Stimulated activated CD4-positive, alpha-beta T cell treated with anti-CD3 and anti-CD28 coated beads, TNF-alpha, amount 100 ng/mL, for 1 hour (primary cell): ENCODE measurements at places on chromosomes 7 and 10.

- no peak for DNase-seq
These were observed 5.1 kb downstream of the UNC5B start for GRCh38 chr10:71217266-71218045.

GRCh38 chr10:106980495-106981451 is 183.7 kb downstream of the SORCS1 start:
- no peak for DNase-seq

DNA sequence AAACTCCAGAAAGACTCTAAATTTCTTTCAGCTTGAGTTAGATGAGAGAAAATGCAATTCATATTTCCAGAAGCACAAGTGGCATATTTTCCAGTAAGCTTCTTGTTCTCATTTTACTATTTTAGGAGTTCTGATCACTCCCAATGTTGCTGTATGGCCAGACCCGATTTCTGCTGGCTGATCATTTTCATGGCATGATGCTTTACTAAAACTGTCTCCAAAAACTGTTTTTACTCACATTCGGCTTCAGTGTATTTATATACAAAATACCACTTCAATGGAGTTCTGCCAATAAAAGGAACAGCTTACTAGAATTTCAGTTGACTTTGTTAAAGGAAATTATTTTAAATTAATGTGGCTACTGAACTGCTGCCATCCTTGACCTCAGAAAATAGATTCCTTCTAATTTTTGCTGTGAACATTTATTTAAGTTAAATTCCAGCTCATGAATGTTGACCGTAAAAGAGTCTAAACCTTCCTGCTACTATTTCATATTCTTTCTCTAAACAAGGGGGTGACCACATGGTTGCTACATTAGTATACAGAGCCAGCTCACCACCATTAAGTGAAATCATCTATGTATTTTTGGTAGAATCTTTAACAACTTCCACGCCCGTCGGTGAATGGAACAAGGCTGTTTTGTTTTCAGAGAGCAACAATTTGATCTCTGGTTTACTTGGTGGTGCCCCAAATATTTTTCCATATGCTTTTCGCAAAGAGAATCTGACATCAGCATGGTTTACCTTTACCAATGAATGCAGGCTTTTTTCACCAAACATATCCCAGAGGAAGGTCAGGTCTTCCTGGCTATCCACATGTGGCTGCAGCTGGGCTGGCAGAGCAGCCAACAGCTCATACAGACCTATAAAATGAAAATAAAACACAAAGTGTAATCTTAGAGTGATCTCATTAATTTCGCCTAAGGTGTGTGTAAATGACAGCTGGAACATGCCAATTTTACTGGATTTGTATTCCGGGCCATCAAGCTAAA is 101.2 kb downstream of the MPP7 start:
- no peak for DNase-seq

DNA sequence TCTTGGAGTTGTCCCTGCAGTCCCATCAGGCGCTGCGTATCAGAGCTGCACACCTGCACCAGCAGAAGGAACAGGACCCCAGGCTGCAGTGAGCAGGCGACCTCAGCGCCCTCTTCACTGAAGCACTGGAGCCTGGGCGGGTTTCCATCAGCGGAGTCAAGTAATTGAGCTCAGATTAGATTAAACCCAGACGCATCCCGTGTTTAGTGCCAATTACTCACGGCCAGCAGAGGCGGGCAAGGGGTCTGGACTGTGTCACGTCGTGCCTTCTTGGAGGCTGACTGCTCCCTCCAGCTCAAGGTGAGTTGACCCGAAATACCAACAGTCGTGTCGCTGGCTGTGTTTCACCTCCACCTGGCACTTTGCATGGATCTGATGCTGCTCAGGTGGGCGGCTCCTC is 123.6 kb downstream of the CXCL12 start:
- DNase-seq = no peak

DNA sequence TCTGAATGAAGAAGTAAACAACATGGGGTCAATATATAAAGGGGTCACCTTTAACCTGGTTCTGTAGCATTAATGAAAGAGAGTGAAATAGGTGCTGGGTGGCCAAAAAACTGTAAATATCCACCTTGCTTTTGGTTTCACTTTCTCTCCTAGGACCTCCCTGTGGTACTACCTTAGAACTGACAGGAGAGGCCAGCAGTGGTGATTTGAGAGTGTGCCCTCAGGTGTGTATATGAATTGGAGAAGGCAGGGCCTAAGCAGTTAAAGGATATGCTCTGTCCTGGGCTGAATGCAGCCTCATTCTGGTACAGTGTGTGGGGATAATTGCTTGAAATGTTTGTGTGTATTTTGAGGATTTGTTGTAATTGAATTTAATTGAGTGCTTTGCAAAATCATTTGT is 62.0 kb downstream of the BBS9 start:
- DNase-seq = no peak

DNA sequence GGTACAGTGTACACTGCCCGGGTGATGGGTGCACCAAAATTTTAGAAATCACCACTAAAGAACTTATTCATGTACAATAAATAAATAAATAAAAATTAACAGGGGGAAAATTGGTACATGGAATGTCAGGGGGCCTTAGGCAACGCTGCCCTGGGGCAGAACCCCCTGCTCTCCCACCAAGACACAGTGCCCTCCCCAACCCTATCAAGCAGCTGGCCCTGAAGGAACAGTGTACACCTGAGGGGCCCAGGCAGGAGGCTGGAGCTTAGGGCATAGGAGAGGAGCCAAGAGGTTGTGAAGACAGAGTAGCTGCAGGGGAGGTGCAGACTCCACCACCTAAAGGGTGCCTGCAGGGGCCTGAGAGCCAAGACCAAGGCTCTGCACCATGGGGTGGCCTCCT is 128.8 kb downstream of the BMS1 start:
- no peak for DNase-seq

DNA sequence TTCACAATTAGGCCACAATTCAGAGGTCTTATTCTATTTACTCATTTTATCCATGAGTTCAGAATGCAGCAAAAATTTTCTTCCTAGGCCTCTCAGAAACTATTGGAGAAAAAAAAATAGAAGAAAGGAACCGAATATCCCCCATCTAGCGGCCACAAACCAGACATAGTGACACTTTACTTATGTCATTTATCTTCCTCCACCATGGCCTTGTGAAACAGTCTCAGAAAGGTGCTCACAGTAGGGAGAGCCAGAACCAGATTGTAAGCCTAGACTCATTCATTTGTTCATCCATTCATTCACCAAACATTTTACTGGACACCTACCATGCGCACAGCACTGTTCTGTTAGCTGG is 16.0 kb downstream of the CREB3L2 start:
- no peak for DNase-seq

DNA sequence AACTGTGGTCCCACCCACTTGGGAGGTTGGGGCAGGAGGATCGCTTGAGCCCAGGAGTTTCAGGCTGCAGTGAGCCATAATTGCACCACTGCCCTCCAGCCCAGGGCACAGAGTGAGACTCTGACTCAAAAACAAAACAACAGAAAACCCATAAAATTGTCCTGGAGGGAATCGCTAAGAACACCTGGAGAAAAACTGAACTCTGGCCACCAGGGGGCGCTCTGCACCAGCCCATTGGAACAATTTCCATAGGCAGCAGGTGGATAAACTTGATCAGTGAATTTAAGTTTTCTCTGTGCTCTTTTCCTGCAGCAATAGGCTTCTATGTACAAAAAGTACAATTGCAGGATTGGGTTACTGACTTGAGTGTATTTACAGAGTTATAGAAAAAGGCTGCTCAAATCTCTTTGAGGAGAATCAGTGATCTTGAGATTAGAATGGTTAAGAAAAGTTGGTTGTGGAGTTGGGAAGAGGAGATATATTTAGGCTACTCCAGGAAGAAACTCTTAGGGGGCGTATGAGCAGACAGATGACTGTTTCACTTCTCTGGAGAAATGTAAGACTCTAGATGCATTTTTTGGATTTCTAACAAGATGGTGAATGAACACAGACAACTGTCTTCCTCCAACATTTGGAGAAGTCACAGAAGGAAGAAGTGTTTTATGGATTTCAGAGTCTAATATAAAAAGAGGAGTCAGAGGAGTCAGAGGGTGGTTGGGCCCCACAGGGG is 274.9 kb upstream of the GALNT17 start:
- peak; percentile 3 for DNase-seq

DNA sequence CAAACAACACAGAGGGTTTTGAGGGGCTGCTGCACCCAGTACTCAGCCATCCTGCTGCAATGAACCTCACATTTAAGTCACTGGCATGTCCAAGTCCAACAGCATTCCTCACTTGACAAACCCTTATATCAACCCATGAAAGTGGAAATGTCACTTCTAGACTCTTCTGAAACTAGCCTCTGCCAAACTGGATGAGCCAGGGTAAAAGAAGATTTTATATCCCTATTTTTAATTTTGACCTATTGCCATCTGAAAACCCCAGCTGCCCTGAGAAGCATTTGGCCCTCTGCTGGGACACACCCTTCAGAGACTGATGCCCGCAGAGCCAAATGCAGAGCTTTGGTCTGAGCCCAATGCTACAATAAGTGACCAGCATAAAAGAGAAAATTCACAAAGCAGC is 201.1 kb downstream of the ANK3 start:
- DNase-seq = no peak

DNA sequence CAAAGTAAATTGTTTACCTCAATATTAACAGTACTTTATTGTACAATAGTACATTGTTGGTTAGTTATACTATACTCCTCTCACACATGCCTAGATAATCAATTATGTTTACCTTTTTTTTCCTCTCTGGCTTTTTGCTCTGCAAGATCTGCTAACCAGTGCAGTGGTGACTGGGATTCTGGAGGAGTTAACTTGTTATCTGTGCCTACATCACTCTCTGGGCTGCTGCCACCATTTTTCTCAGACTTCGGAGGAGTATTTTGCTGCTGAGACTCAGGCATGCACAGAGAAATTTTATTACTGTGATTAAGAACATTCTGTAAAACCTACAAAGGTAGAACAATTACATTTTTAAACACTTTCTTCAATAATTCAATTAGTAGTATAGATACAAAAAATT is 59.7 kb downstream of the NRBF2 start:
- DNase-seq = no peak

GRCh38 chr10:88852327-88852726 is 683 bp upstream of the ANKRD22 start:
- DNase-seq = no peak

DNA sequence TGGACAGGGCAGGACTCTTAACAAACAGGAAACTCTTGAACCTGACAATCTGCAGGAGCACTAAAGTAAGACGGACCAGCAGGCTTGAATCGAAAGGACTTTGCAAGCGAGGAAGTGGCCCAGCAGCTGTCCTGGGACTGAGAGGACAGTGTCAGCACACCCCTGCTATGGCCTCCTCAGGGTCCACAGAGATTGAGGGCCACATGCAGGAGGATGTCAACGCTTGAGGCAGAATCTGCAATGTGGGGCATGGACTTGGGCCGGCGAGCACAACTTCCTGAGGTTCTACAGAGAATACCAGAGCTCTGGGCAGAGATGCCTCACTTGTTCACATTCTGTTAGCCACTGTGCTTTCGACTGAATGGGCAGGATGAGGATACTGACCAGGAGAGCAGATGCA is 84.4 kb upstream of the EFCAB10 start:
- no peak for DNase-seq

DNA sequence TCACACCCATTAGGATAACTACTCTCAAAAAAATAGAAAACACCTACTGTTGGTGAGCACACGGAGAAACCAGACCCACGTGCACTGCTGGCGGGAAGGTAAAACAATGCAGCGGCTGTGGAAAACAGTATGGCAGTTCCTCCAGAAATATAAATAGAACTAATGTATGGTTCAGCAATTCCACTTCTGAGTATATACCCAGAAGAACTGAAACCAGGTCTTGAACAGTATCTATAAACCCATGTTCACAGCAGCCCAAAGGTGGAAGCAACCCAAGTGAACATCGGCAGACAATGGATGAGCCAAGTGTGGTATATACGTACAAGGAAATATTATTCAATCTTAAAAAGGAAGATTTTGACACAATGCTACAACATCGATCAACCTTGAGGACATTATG is 164.7 kb downstream of the ZMYND11 start:
- no peak for DNase-seq

GRCh38 chr10:102241032-102241443 is 274 bp downstream of the PITX3 start:
- no peak for DNase-seq

DNA sequence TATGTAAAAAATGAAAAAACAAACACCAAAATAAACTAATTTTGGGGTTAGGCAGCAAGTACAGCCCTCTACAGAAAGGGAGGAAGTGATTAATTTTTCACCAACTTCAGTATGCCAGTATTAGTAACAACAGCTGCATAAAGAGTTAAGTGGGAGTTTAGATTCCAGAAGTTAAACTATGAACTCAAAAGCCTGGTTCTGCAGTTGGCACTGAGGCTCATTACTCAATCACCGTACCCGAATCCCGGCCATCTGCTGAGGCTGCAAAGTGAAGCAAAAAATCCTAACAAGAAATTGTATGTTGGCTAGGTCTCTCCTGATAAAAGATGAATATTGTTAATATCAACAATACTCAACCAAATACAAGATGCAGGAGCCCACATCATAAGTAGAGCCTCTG is 4.0 kb downstream of the NUDT5 start:
- no peak for DNase-seq

DNA sequence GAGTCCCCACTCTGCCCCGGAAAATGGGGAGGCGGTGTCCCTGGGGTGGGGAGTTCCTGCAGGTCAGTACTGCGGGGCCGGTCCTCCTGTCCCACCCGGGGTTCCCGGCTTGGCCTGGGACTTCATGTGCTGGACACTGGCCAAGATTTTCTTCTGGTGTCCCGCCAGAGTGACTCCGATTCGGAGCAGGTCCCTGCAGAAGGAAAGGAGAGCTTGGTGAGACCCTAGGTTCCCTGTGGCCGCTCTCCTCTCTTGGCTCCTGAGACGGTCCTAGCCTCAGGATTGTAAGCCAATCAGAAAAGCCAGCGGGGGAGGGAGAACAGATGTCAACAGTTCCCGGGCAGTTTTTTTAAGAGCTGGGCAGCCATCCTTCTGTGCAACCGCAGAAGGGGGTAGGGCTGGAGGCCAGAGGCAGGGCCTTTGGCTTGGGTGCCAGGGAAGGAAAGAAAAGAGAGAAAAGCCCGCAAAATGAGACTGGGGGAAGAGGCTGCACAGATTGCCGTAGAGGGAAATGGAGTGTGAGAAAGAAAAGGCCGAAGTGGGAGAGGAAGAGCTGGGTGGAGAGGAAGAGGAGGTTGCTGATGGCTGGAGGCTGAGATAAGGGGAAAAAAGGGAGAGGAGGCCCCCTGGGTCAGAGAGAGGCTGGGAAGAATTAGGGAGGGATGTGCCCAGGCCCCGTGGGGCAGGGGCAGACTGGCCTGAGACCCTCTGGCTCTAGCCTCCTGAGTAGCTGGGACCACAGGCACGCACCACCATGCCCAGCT is 23.7 kb downstream of the EPHB4 start:
- DNase-seq = no peak

DNA sequence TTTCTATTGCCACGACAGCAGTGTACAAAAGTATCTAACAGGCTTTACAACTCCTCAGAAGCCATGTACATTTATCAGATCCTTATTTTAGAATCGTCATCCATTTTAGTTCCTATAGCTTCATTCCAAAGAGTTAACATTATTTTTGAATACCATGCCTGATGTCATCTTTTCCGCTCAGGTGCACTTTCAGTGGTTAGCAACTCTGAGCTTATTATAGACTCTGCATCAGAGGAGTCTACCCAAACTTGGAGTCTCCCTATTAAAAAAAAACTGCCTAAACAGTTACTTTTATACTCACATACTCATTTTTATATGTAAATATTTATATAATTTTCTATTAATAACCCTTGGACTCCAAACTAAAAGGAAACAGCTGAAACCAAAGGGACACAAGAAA is 31.6 kb upstream of the PRSS37 start:
- no peak for DNase-seq
